ENCODE measurements at places on chromosomes 7 and 10.

- no peak for DNase-seq
Observed at GRCh38 chr7:157143788-157144187, 5.1 kb downstream of the UBE3C start.

GRCh38 chr10:28858646-28859045 lies 181.3 kb downstream of the BAMBI start:
- no peak for DNase-seq

GRCh38 chr7:108794466-108794865 lies 224.8 kb downstream of the DNAJB9 start:
- DNase-seq, result no peak

DNA sequence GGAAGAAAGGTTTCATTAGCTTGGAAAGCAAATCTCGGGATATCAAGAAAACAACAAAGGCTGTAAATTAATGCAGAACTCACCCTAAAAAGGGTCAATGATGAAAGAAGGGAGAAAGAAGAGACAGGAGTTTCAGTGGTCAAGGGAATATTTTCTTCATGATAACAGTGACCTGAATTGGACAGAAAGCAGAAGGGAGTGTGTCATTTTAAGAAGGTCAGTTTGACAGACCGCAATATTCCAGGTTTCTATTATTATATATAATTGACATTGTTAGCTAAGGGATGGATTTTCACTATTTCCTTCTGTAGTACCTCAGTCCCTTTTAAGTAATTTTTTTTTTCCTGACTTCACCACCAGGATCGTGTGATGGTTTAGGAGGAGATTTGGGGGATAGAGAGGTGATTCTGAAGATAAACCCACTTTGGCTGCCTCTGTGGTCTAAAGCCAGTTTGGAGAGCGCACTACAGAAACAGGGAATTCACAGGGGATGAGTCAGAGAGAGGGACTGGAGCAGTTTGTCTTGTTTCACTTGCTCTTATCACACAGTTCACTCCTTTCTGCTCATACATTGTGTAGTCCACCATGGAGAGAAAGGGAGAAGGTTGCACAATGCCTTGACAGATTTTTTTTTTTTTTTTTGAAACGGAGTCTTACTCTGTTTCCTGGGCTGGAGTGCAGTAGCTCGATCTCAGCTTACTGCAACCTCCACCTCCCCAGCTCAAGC lies 417.9 kb downstream of the AUTS2 start:
- DNase-seq, result no peak

GRCh38 chr7:138257459-138258196 lies 181.4 kb downstream of the AKR1D1 start:
- DNase-seq, result peak; percentile 93

DNA sequence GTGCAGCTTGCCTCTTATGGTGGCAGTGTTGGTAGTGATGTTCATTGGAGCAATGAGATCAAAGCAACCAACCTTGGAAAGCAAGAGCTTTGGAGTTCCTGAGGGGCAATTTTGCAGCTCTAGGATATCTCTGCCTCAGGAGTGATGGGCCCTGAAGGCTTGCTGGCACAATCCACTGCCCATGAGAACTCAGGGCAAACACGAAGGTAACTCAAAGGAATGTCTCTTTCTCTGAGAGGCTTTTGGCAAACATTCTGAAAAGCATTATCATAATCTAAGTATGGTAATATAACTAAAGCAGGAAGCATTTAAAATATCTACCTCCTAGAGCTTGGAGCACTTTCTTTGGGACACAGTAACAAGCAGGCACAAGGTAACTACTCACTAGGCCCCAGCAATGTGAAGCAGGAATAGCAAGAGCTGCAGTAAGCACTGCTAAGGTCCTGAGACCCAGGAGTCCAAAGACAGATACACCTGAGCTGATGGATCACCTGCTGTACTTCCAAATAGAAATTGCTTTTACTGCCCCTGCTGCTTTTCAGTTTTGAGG lies 103.1 kb downstream of the NRF1 start:
- no peak for DNase-seq

- DNase-seq, result no peak
Observed at GRCh38 chr10:70560511-70560941, 42.0 kb downstream of the PRF1 start.

- DNase-seq, result no peak
Observed at GRCh38 chr7:128189231-128189930, 51.7 kb upstream of the LEP start.

DNA sequence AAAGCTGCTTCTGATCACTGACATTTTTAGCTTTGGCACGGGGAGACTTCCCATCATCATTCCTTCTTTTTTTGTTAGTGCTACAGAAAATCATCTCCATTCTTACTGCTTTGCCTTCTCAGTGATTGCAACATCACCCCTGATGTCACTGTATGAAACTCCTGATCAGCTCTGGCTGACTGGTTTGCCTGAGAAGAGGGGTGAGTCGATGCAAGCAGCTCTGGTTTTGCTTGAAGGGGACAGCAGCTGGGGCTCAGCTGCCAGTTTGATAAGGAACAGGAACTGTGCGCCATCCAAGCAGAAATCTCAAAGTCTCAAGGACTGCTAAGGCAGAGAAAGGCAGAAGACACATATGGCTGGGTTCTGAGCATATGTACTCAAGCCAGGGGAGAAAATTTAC lies 808.5 kb upstream of the CELF2 start:
- DNase-seq, result no peak

DNA sequence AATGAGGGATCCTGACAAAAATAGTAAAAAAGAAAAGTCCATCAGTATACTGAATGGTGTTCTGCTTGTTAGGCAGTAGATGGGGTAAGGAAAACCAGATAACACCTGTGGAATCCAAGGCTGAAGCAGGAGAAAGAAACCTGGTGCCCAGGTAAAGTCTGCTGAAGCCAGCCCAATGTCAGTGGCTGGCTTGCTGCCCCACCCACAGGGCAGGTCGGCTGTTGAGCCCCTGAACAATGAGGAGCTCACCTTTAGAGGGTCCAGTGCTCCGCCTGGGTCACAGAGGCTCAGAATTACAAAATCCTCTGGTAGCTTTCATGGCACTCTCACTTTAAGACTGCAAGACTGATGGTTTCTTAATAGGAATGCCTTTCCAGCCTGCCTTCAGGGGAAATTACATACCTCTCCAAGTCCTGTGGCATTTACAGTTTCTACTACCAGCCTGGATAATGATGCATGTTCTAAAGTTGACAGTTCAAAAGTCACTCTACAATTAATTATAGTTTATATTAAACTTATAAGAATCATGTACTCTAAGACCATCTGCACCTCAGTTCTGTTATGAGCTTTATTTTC lies 23.8 kb downstream of the DHX32 start:
- DNase-seq, result no peak

DNA sequence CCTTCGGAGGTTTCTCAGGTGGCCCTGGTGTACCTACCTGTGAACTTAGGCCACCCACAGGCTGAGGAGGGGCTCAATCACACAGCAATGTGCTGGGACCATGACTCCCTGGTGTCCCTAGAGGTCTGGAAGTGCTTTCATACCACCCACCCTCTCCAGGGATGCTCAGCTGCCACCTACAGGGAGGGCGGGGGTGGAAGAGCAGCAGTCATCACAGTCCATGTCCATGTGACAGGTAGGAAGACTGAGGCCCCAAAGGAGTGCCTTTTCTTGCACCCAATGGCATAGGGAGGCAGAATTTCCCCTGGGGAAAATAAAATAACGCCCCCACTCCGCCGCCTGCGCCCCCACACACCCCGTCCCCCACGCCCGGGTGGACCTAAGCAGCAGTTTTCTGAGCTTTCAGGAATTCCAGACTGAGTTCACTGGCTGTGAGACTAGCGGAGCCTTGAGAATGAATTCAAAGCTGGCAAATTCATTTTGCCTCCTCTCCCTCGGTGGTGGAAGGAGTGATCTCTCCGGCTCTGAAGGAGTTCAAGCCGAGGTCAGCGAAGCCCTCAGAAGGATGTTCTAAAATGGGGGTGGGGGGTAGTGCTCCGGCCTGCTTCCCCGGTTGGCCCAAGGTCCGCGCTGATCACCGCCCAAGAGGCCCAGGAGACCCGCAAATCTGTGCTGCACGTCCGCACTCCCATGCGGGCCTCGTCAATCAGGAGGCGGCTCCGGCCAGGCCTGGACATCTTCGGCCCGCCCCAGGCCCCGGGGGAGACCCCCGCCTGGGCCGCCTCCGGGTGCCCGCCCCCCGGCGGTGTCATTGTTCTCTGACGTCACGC lies 2.1 kb upstream of the ZMIZ1 start:
- DNase-seq, result peak; percentile 80

DNA sequence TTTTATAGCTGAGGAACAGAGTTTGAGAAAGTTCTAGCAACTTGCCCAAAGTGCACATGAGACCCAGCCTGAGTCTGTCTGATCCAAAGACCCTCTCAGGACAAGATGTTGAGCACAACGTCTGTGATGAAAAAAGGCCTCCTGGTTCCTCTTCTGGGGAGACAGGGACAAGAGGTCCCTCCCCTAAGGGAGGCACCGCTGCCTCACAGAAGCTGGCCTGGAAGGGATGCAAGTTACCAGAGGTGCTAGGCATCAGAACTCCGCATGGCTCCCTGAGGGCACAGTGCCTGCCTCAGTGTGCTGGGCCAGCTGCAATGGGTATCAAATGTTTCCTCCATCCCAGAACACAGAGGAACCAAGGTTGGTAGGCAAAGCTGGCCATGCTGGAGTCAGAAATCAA lies 302.4 kb downstream of the GRID1 start:
- DNase-seq, result no peak

DNA sequence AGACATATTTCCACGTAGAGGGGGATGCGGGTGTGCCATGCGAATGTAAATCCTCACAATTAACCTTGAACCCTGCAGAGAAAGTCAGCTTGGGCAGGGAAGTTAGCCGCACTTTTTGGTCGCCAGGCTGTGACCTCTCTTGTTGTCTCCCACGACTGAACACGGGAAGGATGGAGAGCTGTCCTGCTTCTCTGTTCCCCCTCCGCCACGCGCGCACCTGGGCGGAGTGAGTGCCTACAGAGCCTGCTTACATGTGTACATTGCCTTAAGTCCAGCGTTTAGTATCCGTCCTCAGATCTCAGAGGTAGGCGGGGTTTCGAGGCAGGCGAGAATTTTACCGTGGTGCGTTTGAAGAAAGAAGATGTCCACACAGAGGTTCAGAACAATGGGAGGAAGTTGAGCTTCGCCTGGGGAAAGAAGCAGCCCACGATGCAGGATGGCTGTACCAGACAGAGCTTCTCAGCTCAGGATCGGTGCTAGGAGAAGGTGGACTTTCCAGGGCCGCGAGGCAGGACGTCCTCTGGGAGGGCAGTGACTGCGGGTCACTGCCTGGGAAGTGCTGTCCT lies 482 bp upstream of the ERCC6 start:
- peak; percentile 62 for DNase-seq

DNA sequence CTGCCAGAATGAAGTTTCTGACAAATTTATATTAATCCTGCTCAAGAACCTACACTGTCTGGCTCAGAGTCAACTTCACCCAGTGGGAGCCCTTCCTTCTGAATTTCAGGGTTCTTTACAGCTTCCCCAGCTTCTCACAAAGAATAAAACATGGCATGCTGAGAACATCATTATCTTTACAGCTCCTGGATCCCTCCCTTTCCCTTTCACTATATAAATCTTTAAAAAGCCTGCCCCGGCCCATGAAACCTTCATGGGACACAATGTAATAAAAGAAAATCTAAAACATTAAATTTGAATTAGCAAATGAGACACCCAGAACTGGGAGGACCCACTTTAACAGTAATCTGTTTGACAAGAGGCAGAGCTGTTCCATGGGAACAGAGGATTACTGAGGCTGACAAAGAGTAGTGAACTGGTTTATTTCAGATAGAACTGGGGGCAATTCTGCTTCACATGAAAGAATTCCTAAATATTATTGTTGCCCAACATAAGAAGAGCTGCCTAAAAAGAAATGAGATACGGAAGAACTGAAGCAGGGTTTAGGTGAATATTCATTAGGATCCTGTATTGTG lies 222.8 kb downstream of the THSD7A start:
- DNase-seq, result no peak

- DNase-seq, result no peak
Observed at GRCh38 chr7:123348690-123349089, 148.9 kb upstream of the SLC13A1 start.

GRCh38 chr10:115903207-115903606 lies 369.8 kb downstream of the GFRA1 start:
- DNase-seq, result no peak

DNA sequence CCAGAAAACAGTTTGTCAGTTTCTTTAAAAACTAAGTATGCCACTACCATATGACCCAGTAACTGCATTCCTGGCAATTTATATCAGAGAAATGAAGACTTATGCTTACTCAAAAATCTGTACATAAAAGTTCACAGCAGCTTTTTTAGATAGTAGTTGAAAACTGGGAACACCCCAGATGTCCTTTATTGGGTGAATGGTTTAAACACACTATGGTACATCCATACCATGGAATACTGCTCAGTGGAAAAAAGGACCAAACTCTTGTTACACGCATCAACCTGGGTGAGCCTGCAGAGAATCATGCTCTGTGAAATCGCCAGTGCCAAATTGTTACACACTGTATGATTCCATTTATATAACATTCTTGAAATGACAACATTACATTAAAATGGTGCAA lies 127.6 kb upstream of the RET start:
- no peak for DNase-seq

DNA sequence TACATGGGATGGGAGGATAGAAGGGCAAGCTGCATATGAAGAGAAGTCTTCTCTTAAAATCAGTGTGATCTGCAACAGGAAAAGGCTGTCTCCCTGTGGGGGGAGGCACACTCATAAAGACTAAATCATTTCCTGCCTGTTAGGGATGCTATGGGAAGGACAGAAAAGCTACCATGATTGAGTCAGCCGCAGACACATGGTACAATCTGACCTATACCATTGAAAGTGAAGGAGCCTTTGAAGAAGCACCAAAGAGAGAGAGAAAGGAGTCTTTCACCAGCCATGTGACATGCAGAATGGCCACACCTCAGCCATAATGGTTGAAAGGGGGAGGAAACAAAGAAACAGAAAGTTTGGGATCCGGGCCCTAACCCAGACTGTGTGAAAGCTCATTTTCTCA lies 29.1 kb downstream of the NUDCD3 start:
- DNase-seq, result no peak

DNA sequence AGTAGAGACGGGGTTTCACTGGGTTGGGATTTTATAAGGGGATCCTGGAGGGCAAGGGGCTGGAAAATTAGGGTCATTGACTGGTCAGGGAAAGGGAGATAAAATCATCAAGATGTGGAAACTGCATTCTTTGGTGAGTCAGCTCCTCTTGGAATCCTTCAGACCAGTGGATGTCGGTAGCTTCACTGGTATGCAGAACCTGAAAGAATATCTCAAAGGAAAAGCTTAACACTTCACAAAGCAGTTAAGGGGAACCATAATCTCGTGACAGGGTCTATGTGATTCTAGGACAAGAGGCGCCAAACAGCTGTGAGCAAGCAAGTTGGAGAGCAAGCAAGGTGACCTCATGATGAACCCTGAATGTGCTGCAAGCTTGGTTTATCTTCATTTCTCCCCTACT lies 634.7 kb upstream of the AUTS2 start:
- DNase-seq, result no peak

GRCh38 chr7:1508277-1508758 lies 4.1 kb upstream of the INTS1 start:
- no peak for DNase-seq

All from K562 (cell line).